ENCODE measurements at places on chromosomes 4 and X.

DNA sequence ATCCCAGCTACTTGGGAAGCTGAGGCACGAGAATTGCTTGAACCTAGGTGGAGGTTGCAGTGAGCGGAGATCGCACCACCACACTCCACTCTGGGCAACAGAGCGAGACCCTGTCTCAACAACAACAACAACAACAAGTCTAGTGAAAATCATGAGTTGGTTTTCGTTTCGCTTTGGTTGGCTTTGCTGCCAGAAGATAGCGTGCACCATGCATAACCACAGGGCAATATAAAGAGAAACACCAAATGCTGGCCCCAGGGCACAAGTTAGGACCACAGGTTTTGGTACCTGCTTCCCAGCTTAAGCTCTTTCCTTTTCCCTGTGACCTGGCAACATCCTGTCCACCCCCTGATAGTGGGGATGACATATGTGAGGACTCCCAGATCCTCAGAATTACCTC is 21.5 kb upstream of the HMGB3 start:
- no peak for DNase-seq

DNA sequence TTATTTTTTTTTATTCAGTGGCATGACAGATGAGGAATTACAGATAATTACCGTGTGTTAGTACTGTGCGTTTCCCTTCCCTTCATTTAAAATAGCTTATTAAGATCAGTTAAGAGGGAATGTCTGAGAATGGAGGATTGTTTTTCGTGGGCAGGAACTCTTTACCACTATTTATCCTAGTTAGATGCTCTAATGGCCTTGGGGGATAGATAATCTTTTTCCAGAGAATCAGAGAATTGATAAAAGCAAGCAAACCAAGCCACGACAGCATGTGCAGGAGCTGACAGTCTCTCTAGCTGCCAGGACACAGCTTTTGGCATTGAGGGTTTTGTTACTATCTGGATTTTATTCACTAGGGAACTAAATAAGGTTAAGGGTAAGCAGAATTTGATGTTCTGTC is 128.7 kb downstream of the DCLK2 start:
- DNase-seq, result no peak

DNA sequence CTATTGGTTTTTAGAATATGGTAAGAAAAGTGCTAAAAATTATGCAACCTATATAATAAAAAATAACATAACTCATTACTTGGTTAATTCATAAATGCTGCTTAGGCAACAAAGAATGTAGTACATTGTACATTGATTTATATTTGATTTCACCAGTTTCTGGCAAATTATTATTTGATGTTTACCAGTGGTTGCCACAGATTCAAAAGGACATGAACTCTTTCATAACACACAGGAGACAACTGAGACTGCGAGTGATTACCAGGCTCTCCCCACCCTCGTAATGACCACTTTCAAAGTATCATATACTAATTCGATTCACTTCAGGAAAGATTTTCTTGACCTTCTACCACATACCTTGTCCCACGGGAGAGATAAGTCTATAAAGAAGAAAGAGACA is 158.5 kb downstream of the NR3C2 start:
- no peak for DNase-seq

- DNase-seq, result no peak
These were observed 982 bp downstream of the PDLIM5 start for GRCh38 chr4:94452476-94453371.

DNA sequence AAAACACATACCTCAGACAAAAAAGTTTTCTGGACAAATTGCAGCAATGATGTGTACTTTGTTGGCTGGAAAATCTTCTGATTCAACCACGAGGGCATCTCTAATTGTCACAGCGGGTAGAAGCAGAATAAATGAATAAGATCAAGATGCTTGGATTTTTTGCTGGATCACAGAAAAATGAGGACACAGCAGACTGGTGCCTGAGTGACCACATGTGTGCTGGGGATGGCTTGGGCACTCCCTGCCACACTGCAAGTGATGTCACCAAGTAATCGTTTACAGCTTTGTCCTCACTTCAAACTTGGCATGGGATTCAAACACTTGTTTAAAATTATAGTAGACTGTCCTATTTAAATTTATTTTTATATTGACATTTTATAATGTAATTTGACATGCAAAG is 557.0 kb downstream of the SPRY1 start:
- no peak for DNase-seq

- DNase-seq, result no peak
These were observed 824.8 kb upstream of the LCORL start for GRCh38 chr4:18846313-18846712.

- no peak for DNase-seq
These were observed 11.4 kb downstream of the UBE2D3 start for GRCh38 chr4:102815981-102816380.

- no peak for DNase-seq
These were observed 35.2 kb downstream of the ARL9 start for GRCh38 chr4:56540826-56541225.

DNA sequence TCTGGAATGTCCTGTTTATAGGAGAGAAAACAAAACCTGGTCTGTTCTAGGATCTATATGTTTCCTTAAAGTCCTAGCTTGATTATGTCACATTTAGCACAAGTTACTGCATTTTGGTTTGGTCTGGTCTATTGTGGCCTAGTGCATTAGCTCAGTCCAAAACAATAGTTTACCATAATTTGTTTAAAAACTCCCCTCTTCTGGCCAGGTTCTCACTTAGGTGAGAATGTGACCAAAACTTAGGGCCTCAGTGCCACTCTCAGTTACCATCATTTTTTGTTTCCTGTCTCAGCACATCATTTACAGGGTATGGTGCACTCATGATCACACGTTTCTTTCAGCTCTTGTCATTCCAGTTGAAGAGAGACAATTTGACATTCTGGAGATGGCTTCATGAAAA is 378.5 kb downstream of the KLHL4 start:
- DNase-seq, result no peak

All from SHP77 treated with DMSO at 0.1 percent for 48 hours (cell line).